Activated effector memory CD4-positive, alpha-beta T cell treated with anti-CD3 and anti-CD28 coated beads, Interleukin-2, amount 50 U/mL, for 16 hours (primary cell): ENCODE measurements at places on chromosomes 7 and 10.
A peak's percentile ranks its signal among the peaks of the same experiment; 100 is the strongest.

DNA sequence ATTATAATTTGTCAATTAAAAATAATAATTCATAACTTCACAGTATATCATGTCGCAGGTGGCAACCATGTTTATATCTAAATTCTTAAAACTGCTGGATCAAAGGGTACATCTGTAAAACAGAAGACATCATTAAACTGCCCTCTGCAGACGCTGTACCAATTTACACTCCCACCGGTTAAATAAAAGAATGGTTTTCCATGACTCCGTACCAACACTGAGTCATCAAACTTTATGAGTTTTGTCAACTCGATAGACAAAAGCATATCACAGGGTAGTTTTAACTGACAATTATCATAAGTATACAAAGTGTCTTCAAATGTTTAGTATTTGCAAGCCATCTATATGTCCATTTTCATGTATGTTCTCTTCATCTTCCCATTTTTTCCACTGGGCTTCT, 5.7 kb upstream of the GSTK1 start:
- no peak for DNase-seq

DNA sequence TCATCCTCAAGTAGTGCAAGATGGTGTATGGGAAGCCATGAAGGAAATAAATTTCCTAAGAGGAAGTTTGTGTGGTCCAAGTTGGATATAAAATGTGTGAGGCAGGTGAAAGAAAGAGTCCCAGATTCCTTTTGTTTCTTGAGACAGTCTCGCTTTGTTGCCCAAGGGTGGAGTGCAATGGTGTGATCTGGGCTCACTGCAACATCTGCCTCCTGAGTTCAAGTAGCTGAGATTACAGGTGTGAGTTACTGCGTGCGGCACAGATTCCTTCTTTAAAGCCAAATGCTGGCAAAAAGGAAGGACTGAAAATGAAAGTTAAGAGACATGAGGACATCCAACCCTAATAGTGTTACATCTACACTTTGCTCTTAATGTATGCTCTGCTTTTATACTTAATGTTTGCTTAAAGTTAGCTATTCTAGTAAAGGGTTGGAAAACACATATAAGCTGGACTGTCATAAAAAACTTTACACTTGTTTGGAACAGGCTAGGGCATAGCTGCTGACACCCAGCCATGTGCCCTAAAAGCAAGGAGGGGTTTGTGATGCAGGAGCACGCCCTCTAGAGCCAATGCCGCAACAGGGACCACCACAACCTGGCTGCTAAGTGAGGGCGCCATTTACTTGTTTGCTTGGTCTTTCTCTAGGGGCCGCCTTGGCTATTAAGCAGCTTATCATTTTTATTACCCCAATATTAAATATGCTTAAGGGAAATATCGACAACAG, 34.5 kb downstream of the CLEC2L start:
- peak; percentile 17 for DNase-seq

DNA sequence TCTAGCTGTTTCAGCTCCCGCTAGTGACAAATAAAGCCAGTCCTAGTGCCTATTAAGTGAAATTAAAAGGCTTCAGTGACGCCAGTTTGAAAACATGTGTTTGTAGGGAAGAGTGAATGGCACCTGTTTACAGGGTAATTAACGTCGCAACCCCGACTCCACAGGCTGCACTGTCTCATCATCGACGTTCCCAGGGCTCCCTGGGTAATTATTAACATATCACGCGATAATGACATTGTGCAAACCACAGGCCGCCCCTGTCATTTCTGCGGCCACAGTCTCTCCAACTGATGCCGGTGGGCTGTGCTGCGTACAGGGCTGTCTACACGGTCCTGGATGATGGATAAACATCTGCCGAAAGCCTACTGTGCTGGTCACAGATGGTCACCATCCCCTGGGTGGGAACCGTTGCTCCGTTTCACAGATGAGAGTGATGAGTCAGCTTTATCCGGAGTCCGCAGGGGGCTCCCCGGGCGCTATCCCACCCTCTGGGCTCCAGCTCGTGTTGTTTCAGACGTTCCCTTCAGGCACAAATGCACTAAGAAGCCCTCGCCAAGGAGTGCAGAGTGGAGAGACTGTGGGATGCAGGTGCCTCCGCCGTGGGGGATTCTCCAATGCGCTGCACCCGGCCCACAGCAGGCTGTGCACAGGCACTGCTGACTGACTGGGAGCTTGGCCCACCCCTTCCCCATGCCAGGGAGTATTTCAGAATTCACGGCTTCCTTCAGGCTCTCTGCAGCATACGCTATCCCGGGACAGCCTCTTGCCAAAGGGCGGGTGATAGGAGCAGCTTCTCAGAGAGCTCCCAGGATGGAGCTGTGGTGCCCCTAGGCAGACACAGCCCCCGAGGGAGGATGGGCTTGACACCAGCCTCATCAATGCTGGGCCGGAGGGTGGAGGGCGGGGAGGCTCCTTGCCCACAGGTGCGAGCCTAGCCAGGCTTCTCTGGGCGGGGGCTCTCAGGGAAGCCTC, 491.8 kb upstream of the FOXK1 start:
- DNase-seq: no peak

- no peak for DNase-seq
Observed at GRCh38 chr7:135114622-135115021, 33.2 kb upstream of the TMEM140 start.

DNA sequence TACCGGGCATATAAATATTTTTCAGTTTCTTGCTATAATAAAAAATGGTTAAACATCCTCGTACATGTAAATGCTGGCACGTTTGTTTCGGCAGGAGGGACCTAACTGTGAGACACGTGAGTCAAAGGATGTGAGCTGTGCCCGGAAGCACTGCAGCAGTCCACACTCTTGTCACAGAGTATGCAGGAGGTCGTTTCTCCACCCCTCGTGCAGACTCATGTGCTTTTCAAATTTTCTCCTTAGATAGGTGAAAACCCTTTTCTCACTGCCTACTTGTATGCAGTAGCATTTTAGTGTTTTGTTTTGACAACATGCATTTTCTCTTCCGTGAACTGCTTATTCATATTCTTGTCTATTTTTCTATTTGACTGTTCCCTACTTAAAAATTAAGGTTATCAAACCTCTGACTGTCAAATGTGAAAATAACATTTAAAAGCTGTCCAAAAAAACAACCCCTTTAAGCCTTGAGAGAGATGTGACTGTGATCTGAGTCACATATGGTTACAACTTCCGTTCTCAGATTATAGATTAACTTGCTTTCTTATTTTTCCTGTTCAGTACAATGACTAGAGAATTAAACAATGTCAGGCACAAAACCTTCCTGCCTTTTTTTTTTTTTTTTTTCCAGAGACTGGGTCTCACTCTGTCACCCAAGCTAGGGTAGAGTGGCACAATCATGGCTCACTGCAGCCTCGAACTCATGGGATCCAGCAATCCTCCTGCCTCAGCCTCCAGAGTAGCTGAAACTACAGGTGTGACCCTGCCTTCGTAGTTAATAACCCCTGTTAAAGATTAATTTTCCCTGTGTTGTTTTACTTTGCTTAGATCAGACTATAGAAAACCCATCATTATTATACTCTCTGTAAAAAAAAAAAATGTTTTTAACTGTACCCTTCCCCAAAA, 45.1 kb downstream of the DPY19L1 start:
- peak; percentile 85 for DNase-seq

- DNase-seq: no peak
Observed at GRCh38 chr7:94391726-94392392, 2.8 kb upstream of the COL1A2 start.

DNA sequence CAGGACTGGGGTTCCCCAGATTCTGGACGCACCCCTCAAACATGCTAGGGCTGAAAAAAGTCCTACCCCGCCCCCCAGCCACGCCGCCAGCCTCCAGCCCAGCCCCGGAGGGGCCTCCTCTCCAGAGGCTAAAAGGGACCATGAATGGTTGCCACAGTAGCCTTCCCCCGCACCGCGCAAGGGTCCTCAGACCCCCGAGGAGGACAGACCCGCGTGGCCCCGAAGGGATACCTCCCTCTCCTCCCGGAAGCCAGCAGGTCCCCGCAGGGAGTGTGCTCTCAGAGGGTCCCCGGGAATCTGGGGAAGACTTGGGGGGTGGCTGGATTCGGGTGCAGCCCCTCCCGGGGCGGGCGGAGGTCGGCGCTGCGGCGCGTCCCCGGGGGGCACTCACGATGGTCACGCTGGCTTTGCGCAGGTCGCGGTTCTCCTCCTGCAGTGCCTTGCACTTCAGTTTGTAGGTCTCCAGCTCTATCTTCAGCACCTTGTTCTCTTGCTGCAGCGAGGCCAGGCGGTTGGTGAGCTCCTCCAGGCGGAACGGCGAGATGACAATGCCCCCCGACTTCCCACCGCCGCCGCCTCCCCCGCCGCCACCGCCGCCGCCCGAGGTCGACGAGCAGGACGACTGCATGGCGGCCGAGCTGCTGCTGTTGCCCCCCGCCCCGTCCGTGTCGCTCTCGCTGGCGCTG, 482 bp downstream of the CCDC6 start:
- peak; percentile 66 for DNase-seq

- peak; percentile 86 for DNase-seq
Observed at GRCh38 chr10:32055478-32056135, 618 bp downstream of the KIF5B start.

GRCh38 chr10:49610458-49611165, 502 bp downstream of the SLC18A3 start:
- DNase-seq: peak; percentile 39

- no peak for DNase-seq
Observed at GRCh38 chr7:64541438-64542359, 21.2 kb downstream of the ZNF680 start.

- DNase-seq: no peak
Observed at GRCh38 chr7:68865351-68866199, 732.7 kb upstream of the AUTS2 start.

- DNase-seq: no peak
Observed at GRCh38 chr10:72353965-72354355, 759 bp downstream of the DNAJB12 start.

GRCh38 chr7:134527979-134528371, 608 bp downstream of the AKR1B10 start:
- DNase-seq: no peak

DNA sequence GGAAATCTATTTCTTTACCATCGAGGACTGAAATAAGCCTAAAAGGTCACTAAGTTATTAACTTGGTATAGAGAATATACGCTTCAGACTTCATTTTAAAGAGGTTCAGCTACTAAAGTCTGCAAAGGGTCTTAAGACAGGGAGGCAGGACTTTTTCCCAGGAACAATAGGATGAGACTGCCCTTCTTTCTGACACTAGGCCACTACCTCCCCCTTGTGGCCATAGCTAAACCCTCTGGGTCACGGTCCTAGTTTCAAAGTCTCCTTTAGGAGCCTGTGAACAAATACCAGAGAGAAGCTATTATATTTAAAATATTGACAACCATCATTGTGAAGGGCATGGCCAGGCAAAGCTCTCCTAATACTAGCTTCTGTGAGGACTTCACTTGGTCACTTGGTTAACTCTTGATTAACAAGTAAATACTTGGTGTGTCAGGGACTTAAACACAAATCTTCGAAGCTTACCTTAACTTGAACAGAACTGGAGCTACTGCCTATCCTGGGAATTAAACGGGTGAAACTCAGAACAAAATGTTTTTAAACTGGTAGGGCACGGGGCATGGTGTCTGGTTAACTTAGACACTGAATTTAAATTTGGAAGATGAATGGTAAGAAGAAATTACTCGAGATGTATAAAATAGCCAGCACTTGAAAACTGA, 75.6 kb downstream of the CCDC6 start:
- DNase-seq: no peak

- no peak for DNase-seq
Observed at GRCh38 chr7:103821092-103821491, 168.4 kb downstream of the RELN start.

DNA sequence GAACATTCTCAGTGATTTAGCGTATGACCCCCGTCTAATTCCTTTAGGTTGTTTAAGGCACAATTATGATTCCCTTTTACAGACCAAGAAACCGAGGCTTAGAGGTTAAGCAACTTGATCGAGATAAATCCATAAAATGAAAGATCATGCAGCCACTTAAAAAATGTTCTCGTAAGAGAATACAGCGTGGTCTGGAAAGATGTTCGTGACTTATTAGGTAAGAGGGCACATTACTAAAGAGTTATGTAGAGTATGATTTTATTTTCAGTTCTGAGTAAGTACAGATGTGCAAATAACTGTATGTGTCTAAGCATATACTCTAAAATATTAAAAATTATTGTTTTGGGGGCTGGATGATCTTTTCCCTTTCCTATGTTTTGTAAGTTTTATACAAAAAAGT, 575.1 kb downstream of the PARD3 start:
- no peak for DNase-seq

- DNase-seq: peak; percentile 37
Observed at GRCh38 chr10:48495282-48496045, 109.4 kb downstream of the ARHGAP22 start.

GRCh38 chr10:28793482-28793881, 116.2 kb downstream of the BAMBI start:
- no peak for DNase-seq

GRCh38 chr10:96586419-96587263, at the start of gene TM9SF3:
Gene TM9SF3 (minus strand): TSS chr10:96587012. CDS start chr10:96586835, 177 bp downstream.
- DNase-seq: peak; percentile 97

DNA sequence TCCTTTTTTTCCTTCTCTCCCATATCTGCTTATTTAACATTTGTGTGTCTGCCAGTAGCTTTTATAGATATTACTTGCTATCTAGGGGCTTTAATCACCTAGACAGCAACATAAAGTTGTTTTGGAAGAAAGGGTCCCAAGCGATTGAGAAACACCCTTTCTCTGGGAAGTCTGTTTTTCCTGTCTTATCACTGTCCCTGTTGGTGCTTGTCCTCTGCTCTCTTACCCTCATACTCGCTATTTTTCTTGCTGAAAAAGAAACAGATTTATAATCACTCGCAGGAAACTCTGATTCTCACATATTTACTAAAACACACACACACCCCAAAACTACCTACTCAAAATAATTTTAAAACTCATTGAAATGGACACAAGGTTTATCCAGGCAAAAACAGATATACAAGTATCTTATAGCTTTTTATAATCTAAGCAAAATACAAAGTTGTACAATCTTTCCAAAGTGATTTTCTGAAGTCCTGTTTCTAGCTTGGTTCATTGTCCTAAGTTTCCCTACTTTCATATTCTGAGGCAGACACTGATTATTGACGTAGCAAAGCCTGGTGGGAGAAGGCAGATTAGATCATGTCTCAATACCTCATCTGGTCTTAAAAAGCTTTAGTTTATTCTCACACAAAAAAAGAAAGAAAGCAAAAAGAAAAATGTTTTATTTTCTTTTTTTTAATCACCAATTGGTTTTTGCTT, 157.3 kb downstream of the CACNA2D1 start:
- DNase-seq: no peak

GRCh38 chr7:2157473-2158279, 75.1 kb downstream of the MAD1L1 start:
- DNase-seq: peak; percentile 49

DNA sequence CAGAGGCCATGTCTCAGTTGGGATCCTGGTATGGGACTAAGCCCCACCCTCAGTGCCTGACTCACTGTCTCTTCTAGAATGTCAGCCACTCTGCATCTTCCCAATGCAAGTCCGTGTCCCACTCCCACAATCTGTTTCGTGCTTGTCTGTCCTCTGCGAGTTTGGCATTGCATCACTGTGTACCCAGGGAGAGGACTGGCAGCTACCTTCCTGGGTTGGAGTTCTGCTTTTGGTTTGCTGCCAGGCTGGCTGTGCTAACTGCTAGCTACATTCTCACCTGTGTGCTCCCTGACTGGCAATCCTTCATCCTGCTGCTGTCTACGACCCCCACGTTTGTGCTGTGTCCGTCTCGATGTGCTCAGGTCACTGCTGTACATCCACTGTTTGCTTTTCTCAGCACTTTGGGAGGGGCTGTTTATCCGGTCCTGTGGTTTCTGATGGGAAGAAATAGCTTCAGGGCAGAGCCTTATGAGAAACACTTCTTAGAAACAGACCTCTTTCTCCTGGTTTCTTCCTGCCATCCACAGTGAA, 56.0 kb upstream of the GLI3 start:
- no peak for DNase-seq

GRCh38 chr7:107167483-107168232, 1.1 kb upstream of the HBP1 start:
- no peak for DNase-seq
